Muscle of back (tissue), 13 donors: ENCODE measurements at places on chromosomes 1 and 21.
A peak's percentile ranks its signal among the peaks of the same experiment; 100 is the strongest.

- DNase-seq, result no peak
Observed at GRCh38 chr1:187985145-187985896, 1156.6 kb downstream of the PLA2G4A start.

DNA sequence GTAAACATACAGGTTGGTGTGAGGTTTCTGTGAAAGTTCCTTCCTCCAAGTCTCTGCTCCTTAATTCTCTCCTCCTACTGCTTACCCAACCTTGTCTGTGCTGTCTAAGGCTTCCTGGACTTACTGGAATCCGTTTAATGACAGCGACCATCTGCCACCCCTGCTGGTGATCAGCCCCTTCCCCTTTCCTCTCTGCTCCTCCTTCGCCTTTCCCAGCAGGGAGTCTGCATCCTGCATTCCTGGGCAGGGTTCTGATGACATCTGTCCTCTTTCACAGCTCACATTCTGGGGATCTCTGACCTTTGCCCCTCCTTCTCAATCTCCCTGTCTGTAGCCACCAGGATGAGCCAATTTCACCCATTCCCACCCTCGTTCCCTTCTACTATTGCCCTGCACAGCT, 66.5 kb downstream of the KIRREL1 start:
- no peak for DNase-seq

GRCh38 chr21:32112195-32112594, 166.7 kb downstream of the MIS18A start:
- DNase-seq, result no peak

- no peak for DNase-seq
Observed at GRCh38 chr1:87898431-87898830, 569.8 kb downstream of the LMO4 start.

DNA sequence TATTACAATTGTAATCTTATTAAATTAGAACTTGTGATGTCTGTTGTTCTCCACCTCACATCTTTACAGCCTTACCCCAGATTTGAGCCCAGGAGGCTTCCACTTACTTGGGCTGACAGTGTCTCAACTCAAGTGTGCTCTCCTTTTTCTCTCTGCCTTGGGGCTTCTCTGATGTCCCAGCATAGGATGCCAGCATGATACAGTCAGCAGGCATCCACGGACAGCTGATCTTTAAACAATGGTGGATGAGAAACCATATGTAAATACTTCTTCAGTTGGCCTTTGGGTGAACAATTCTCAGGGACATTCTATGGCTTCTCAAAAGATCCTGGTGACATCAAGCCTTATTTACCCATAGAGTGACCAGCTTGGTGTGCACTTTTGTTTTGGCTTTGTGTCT, 107.6 kb upstream of the GORAB start:
- DNase-seq, result no peak

GRCh38 chr21:8993943-8994639, 1527.3 kb upstream of the TPTE start:
- DNase-seq, result no peak

DNA sequence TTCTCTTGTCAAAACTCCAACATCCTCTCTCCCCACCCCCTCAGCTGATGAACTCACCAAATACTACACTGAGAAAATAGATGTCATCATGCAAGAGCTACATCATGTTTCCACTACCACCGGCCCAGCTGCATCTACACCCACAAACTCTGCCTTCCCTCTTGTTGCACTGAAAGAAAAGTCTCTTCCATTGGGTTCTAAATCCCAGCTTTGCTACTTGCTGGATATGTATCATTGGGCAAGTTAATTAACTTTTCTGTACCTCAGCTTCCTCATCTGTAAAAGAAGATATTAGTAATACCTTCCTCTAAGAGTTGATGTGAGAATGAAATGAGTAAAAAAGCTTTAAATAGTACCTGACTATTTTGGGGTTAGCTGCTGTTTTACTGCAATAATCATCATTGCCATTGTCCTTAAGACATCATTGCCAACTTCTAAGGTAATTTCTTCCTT, 108.6 kb downstream of the OLFML2B start:
- DNase-seq, result no peak

- DNase-seq, result no peak
Observed at GRCh38 chr1:39485046-39485803, 6.2 kb upstream of the BMP8A start.

DNA sequence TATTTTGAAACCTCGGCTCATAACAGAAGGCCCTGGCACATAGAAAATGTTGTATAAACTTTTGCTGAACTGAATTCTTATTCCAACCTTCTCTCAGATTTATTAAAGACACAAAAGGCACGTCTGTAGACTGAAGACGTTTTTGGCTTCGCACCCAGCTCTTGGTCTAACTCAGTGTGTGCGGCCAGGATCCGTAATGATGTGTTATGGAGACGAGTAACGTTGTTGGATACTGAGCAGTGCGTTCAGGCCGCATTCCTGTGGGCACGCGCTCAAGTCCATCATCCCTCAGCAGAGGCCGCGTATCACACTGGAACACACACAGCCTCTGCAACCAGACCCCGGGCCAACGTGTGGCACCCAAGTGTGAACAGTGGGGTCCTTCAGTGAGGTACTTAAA, 154.8 kb upstream of the RAB4A start:
- no peak for DNase-seq

DNA sequence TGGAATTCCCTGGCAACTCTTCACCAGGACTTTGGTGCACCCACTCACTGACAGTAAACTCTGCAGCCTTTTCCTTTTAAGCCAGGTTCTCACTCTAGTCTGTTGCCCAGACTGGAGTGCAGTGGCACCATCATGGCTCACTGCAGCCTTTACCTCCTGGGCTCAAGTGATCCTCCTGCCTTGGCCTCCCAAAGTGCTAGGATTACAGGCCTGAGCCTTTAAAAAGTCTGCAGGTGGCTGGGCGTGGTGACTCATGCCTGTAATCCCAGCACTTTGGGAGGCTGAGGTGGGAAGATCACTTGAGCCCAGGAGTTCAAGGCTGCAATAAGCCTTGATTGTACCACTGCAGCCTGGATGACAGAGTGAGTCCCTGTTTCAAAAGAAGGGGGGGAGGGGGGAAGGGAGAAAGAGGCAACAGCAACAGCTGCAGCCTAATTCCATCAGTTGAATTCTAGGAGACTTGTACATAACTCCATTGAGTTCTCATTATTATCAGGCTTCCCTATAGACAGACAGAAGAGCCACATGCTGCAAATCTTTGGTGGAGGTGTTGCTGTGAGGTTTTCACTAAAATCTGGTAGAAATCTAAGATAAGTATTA, 8.1 kb upstream of the HNRNPR start:
- no peak for DNase-seq

GRCh38 chr1:59046134-59046533, 250.8 kb upstream of the FGGY start:
- no peak for DNase-seq

- peak; percentile 29 for DNase-seq
Observed at GRCh38 chr1:174682419-174683008, 234.8 kb downstream of the GPR52 start.

GRCh38 chr1:111193712-111194480, 6.5 kb downstream of the DENND2D start:
- no peak for DNase-seq

GRCh38 chr1:88698764-88699163, 14.7 kb downstream of the PKN2 start:
- no peak for DNase-seq

- DNase-seq, result no peak
Observed at GRCh38 chr1:245248231-245248731, 93.5 kb downstream of the KIF26B start.

- no peak for DNase-seq
Observed at GRCh38 chr1:91121366-91121765, 99.5 kb upstream of the ZNF644 start.

GRCh38 chr1:177142791-177143271, 21.7 kb downstream of the ASTN1 start:
- DNase-seq, result peak; percentile 35

DNA sequence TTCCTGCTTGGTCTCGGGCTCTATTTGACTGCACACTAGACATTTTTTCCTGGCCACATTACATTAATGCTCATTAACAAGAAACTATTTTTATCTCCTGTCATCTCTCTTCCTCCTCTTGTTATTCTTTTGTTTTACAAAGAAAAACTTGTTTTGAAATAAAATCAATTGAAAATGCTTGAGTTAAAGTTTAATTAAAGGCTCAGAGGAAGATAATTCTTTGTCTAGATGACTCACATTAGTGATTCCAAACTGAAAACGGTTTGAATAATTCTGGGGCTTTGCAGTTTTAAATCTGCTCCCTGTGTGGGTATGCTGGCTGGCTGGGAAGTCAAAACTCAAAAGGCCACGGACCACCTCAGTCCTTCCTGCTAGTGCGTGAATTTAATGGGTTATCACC, 29.6 kb downstream of the RGS5 start:
- no peak for DNase-seq

- DNase-seq, result peak; percentile 73
Observed at GRCh38 chr1:30816211-30817076, 58.9 kb upstream of the LAPTM5 start.

DNA sequence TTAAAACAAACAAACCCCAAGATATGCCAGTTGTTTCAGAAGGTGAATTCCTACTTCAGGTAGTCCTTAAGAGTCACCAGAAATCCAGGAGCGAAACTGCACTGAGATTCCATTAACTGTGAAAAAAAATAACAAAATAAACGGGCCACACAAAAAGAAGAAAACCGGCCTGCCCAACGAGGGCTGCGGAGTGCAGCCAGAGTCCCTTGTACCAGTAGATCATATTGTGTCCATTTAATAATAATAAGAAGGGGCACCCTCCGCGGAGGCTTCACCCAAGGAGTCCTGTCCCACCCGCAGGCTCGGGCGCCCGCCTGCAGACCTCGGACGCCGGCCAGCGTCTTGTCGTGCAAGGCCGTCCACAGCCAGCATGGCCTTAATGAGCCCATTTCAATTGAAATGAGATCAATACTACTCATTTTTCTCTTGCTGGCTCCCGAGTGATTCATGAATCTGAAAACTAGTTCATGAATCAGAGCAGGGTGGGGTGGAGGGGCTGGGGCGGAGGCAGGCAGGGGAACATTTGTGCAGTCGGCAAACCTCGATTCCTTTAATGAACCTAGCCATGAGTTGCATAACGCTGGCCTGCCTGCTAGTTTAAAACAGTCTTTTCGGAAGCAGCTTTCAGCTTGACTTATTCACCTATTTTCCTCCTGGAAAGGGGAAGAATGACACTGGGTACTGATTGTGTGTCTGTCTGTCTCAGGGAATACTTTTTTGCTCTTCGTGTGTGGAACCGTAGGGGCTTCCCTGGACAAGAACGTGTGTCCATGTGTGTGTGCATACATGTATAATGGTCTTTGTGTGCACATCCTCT, 113.1 kb upstream of the IRF2BP2 start:
- peak; percentile 97 for DNase-seq

DNA sequence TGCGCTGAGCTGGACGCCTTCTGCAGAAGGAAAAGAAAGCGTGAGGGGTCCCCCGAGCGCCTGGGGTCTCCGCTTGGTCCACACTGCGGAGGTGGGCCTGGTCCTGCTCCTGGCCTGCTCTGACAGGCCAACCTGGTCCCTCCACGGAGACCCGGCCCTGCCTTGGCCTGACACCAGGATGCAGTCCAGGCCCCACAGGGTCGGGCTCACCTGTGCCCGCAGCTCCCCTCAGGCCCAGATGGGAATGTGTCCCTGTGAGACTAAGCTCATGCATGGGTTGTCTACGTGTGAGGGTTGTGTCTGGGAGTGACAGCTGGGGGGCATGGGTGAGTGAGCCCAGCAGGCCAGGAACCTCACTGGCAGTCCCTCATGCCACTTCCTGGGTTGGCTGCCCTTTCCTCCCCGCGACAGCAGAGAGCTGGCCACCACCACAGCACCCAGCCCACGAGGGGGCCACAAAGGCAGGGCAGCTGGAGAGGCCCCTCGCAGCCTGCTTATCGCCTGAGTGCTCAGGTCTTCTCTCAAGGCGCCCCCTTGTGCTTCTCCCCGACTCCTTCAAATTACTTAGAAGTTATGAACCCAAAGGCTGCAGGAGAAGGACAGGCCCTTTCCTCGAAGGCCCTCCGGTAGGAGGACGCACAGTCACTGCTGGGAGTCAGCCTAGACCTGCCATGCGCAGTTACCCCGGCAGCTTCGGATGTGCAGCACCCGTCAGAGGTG, 41.1 kb downstream of the SLC45A1 start:
- no peak for DNase-seq

GRCh38 chr21:16195538-16195910, 465.7 kb downstream of the USP25 start:
- peak; percentile 78 for DNase-seq

- DNase-seq, result peak; percentile 20
Observed at GRCh38 chr1:189939967-189940366, 537.7 kb downstream of the BRINP3 start.

- no peak for DNase-seq
Observed at GRCh38 chr21:26753822-26754221, 91.4 kb downstream of the ADAMTS1 start.

DNA sequence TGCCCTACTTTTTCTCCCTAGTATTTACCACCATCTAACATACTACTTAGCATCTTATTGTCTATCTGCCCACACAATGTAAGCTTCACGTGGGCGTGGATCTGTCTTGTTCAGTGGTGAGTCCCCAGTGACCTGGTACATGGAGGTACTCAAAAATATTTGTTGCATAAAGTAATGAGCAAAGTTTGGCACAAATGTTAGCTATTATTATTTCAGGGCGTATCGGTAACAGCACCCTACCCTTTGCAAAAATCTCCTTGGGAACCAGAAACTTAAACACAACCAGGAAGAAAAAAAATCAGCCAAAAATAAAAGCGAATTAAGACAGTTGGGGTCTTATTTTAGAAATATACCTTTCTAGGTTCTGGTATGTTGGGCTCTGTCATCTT, 454 bp upstream of the NENF start:
- DNase-seq, result no peak

GRCh38 chr1:233668725-233669294, 54.9 kb downstream of the KCNK1 start:
- peak; percentile 9 for DNase-seq

DNA sequence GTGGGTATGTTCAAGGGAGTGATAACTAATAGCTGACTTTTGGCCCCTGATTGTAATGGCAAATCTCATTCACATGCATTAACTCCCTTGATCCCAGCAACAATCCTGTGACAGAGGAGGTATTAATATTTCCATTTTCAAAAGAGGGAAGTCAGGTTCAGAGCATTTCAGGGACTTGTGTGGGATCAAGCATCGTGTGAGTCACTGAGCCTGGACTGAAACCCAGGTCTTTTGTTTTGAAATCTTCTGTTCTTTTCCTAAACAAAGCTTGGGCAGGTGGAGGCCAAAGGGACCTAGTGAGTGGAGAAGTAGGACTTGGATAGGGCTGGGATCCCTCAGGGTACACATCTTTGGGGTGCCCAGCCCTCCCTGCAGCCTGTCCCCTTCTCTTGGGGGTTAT, 37.9 kb downstream of the ETNK2 start:
- no peak for DNase-seq

GRCh38 chr1:35932158-35932636, 1.3 kb downstream of the AGO3 start:
- DNase-seq, result no peak

GRCh38 chr1:61680500-61680899, 44.4 kb downstream of the TM2D1 start:
- DNase-seq, result no peak
